ENCODE measurements at places on chromosomes 7 and 10.

GRCh38 chr7:137970253-137970975 is 31.5 kb downstream of the CREB3L2 start:
- DNase-seq: no peak

DNA sequence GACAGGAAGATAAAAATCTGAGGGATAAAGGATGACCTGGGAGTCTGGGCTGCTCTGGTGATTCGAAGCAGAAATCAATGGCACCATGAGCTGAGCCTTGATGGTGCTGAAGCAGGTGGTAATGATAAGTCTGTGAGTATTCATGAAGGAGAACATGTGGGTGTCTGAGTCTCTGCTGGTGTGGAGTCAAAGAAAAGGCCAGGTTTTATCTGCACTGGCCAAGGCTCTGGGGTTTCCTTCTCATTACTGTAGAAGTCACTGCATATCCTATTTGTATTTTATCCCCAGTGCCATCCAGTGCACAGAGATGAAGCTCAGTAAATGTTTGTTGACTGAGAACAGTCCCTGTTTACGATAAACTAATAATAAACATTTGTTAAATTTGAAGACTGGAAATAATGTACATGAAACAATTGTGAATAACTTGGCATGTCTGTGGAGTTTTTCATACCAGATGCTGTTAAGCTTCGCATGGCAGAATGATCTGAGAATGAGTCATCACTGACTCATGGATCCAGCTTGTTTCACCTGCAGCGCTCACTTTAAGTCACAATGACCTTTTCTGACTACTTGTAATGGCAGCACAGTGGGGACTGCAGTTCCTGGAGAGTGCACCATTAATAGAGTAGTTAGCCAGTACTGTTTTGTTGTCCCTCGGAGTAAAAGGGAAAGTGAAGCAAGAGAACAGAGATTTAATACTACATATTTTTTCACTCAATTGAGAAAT is 538.5 kb downstream of the HTR7 start:
- no peak for DNase-seq

DNA sequence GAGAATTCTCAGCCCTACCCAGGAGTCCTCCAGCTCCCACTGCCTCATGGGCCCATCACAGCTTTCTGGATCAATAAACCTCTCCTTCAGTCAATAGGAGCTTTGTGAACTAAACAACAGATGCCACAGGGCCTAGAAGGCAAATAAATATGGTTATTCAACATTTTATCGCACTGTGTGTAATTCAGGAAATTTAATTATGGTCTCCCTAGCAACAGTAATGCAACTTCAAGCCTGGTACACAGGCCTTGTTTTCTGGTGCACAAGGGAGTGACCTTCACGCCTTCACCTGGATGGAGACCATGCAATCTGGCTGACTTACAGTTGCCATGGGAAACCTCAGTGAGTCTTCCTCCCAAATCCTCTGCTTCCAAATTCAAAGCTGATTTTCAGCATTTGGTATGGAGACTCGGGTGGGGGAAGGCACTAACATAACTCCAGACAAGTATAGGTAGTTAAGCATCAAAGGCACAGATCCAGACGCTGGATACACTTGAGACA is 441.0 kb upstream of the NPVF start:
- DNase-seq: no peak

DNA sequence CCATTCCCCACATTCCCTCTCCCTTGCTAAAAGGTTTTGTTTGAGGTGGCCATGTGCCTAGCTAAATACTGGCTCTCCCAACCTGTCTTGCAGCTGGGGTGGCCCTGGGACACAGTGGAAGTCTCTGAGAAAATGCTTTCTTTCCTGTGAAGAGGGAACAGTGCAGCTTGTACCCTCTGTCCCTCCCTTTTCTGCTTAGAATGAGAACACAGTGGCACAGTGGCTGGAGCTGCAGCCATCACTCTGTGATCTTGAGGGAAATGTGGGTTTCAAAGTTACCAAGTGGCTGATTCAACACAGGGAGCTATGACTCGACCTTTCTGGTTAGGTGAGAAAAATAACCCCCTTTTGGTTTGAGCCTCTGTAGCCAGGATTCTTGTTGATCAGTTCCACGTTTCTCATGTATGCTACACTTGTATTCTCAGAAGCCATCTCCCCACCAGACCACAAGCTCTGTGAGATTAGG is 62.7 kb upstream of the CARD11 start:
- no peak for DNase-seq

GRCh38 chr7:8831376-8831775 is 398.0 kb downstream of the NXPH1 start:
- no peak for DNase-seq

DNA sequence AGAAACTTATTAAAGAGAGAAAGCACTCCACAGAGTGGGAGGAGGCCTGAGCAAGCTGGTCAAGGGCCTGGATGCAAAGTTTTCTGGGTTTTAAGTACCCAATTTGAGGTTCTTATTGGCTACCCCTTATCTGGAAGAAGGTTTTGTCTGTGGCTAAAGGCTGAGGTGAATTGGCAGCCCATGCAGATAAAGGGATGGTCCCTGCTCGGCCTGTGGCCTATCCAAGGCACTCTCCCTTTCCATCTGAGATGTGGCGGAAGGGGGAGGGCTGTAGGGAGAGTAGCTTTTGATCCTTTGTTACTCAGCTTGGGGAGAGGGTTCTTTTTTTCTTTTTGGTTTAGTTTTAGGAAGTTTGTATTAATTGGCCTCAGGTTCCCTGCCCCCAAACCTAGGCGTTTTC is 465.1 kb downstream of the ATRNL1 start:
- DNase-seq: no peak

All from CD4-positive, alpha-beta T cell treated with Interferon gamma for 1 hour (primary cell).